Skeletal muscle cell (primary cell): ENCODE measurements at places on chromosomes 6 and 20.

DNA sequence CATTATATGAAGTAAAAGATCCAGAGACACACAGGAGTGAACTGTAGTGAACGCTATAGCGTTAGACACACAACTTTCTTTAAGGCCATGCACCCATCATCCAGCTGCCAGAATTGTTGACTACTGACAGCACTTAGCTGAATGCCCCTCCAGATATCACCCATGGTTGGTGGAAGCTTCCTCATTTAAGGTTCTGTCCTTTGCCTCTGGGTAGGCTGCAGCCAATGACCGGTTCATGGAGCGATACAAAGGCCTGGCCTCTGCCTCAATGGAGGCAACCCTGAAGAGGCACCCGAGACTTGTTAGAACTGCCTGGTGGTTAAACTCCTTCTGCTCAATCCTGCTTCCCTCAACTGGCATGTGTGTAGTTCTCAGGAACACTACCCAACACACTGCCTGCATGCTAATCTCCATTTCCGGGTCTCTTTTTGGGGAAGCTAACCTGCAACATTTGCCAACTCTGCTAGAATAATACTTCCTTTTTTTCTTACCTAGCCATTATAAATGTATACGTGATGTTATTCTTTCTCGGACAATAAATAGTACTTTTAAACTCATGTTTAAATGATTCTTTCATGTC lies 49.8 kb upstream of the THEMIS start:
- no peak for DNase-seq

GRCh38 chr6:75550544-75551167 lies 51.0 kb upstream of the SENP6 start:
- no peak for DNase-seq

- no peak for DNase-seq
Observed at GRCh38 chr6:117617210-117618035, 15.1 kb upstream of the GOPC start.

GRCh38 chr6:120826253-120826652 lies 508.0 kb downstream of the TBC1D32 start:
- no peak for DNase-seq

GRCh38 chr6:10847684-10848083 lies 9.3 kb upstream of the MAK start:
- no peak for DNase-seq

- DNase-seq: no peak
Observed at GRCh38 chr6:14121936-14122344, 4.4 kb downstream of the CD83 start.

- no peak for DNase-seq
Observed at GRCh38 chr6:142469220-142469619, 167.4 kb downstream of the ADGRG6 start.

- DNase-seq: no peak
Observed at GRCh38 chr6:165961233-165961632, 206.4 kb downstream of the TBXT start.
